ENCODE measurements at places on chromosomes 2 and 18. TPM values are rescaled to one million over a fixed set of nuclear protein-coding genes. Genes with fewer than 3 reads are reported as not detected.

- no peak for DNase-seq
Measured at GRCh38 chr2:238433300-238433915, 6.7 kb downstream of the ASB1 start.

DNA sequence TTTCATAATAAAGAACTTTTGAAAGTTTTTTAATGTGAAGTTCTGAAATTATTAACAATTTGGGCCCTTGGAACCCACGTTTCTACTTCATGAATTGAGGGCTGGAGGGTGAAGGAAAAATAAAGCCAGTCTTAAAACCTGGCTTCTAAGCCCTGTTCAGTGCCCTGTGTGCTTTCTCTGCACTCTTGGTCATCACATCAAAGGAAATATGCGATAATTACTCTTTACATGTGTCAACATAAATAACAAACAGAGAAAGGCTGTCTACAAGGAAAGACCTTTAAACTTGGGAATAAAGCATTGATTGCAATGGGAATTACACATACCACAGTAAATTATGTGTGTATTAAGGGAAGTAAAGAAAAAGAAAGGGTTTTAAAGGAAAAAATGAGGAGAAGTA is 150.7 kb upstream of the KLF7 start:
- DNase-seq = no peak

DNA sequence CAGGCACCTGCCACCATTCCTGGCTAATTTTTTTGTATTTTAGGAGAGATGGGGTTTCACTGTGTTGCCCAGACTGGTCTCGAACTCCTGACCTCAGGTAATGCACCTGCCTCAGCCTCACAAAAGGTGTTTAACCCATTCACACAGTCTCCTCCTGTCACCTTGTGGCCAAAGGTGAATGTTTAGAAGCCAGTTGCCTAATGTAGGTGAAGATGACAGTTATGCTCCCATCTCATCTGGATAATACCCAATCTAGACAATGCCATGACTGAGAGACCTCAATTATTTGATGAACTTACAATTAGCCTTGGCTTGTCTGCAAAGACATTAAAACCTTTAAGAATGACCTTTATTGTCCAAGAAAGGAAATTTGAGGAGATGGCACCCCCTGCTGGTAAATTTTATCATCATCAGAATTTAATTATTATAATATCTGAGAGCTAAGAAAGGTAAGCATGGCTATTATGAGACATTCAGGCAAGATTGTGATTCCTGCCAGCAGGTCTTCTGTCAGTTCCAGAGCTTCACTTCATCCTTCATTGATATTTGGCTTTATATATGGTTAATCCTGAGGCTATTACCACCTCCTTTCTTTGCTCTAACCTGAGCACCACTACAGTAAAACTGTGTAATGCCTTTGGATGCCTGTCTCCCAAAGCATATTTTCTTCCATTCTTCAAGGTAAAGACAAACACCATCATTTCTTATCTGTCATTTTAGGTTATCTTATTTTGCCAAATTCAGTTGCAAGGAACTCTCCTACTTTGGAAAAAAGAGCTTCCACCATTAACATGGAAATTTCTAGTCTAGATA is 117.6 kb downstream of the FAM124B start:
- DNase-seq = no peak

GRCh38 chr18:45248240-45248903 is 366.9 kb upstream of the SLC14A2 start:
- DNase-seq = no peak

Gene GCKR
- total RNA-seq = not detected
